ENCODE measurements at places on chromosomes 13 and 19. TPM values are rescaled to one million over a fixed set of nuclear protein-coding genes. Genes with fewer than 3 reads are reported as not detected.

- DNase-seq = no peak
Measured at GRCh38 chr19:5713228-5713627, 6.7 kb downstream of the LONP1 start.

GRCh38 chr19:48060381-48060780 is 16.5 kb upstream of the CABP5 start:
- DNase-seq = no peak

GRCh38 chr13:31234729-31235128 is 35.0 kb downstream of the B3GLCT start:
- no peak for DNase-seq

GRCh38 chr19:4539693-4540581 is at the start of gene LRG1:
Gene LRG1, minus strand, starts transcription at chr19:4540036. Its CDS starts 23 bp downstream, at chr19:4540013.
- no peak for DNase-seq

GRCh38 chr13:23796551-23796950 is 92.6 kb downstream of the MIPEP start:
- no peak for DNase-seq

DNA sequence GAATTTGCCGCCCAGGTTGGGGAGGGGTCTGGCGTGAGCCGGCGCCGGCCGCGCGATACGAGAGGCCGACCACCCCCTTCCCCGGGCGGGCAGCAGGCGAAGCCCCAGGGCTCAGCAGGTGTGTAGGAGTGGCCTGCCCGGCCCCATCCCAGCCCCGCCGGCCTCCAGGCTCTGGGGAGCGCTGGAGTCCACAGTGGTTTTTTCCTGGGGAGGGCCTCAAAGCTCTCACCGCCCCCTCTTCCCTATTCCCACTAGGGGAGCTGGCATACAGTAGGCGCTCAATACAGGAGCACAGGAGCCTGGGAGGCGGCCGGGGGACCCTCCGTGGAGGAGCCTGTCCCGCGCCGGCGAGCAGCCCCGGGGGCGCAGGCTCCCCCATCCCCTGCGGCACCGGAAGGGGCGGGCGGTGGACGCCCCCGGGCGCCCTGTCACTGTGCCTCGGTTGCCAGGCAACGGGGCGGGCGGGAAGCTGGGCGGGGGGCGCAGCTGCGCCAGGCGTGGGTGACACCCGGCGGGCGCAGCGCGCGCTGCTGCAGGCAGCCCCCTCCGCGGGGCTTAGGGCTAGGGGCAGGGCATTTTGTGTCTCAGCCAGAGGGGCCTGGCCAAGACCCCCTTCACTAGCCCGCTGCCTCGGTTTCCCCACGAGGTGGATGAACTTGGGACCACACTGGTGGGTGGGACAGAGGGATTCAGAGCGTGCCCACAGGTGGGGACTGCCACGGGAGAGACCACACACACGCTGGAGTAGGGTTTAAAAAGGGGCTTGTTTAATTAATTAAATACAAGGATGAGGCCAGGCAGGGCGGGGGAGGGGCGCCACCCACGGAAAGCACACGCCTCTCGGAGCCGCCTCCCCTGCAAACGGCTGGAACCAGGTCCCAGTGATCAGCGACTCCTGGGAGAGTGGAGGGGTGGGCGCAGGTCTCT is 3.6 kb upstream of the REXO1 start:
- DNase-seq = no peak

DNA sequence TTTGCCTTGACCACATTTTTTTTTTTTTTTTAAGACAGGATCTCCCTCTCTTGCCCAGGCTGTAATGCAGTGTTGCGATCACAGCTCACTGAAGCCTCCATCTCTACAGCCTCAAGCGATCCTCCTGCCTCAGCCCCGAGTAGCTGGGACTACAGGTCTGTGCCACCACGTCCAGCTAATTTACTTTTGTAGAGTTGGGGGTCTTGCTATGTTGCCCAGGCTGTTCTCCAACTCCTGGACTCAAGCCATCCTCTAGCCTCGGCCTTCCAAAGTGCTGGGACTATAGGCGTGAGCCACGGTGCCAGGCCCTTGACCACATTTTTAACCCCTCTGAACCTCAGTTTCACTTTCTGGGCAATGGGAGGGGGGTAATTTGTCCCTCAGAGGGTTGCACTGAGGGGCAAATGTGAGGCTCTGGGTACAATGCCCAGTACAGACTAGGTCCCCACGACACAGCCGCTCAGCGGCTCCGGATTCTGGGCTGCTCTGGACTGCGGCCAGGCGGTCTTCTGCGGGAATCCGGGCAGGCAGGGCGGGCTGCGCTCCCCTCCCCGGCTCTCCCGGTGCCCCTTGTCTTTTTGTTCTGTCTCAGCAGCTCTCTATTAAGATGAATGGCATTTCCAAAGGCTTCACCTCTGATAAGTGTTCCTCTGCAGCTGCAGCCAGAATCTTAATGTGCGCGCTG is 3.8 kb upstream of the ALOX5AP start:
- no peak for DNase-seq

DNA sequence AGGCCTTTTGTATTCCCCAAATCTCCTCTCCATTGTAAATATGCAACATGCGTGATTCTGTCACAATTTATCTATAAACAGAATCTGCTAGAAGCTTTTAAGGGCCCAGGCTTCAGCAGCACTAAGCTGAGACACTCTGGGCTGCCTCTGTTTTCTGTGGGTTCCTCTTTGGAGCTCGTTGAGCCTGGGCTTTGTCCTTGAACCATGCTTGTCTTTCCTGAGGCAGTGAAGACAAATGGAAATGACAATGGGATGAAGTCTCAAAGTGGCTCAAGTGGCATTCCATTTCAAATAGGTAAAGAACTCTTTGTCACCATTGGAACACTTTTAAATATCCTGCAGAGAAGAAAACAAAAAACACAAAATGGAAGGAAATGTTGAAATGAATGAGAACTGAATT is 40.3 kb downstream of the RASL11A start:
- DNase-seq = no peak

DNA sequence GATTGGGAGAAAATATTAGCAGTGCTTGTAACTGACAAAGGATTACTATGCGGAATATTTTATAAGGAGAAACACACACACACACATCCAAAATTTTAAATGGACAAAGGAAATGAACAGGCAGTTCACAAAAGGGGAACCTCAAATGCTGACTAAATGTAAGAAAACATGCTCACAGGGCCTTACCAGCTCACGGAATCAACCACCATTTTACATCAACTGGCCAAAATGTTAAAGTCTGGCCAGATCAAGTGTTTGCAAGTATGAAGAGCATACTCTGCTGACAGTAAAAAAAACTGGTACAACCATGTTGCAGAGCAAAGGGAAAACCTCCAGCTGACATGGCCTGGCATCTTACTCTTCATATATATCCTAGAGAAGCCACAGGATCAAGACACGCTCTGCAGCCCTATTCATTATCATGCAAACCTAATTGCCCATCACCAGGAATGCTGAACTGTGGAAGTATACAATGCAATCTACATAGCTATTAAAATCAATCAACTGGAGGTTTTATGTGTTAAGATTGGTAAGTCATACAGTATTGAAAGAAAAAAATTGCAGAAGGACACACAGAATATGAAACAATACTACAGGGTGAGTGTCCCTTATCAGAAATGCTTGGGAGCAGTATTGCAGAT is 124.4 kb downstream of the RNF17 start:
- no peak for DNase-seq

DNA sequence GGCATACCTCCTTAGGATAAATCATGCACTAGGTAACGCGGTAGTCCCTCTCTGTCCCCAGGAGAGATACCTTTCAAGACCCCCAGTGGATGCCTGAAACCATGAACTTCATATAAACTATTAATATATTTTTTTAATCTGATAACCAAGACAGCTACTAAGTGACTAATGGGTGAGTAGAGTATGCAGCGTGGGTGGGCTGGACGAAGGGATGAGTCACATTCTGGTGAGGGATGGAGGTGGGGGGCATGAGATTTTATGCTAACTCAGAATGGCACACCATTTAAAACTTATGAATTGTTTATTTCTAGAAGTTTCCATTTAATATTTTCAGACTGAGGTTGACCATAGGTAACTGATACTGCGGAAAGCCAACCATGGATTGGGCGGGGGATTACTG is 46.2 kb downstream of the CDK8 start:
- no peak for DNase-seq

DNA sequence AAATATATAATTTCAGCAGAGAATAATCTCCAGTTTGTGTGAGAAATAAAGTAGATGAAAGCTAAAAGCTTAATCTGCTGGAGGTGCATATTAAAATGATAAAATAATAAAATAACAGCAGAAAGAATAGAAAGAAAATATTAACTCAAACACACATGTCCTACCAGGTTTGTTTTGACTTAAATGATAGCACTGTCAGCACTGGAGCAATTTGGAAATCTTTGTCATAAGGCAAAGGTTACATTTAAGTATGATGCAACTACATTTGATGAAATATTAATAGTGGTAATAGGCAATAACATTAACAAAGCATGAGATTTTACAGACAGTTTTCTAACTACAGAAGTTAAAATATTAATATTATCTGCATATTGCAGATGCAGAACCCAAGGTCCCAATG is 2380.1 kb downstream of the PCDH9 start:
- no peak for DNase-seq

DNA sequence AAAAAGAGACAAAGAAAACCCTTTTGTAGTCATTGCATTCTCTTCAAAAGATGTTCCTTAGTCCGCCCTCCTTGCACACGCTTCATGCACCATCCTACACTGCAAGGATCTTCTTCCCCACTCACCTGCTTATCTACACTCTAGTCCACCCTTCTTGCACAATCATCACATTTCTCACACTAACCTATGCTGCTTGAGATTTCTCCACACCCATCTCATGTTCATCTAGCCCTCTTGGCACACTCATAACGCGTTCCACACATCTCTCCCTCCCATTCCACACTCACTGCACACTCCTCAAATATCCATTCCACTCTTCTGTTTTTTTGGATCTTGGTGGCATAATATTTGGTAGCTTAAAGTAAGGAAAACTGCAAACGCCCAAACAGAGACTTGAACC is 22.3 kb upstream of the HNRNPUL1 start:
- no peak for DNase-seq

- DNase-seq = no peak
Measured at GRCh38 chr13:41691274-41691673, 233.9 kb downstream of the RGCC start.

DNA sequence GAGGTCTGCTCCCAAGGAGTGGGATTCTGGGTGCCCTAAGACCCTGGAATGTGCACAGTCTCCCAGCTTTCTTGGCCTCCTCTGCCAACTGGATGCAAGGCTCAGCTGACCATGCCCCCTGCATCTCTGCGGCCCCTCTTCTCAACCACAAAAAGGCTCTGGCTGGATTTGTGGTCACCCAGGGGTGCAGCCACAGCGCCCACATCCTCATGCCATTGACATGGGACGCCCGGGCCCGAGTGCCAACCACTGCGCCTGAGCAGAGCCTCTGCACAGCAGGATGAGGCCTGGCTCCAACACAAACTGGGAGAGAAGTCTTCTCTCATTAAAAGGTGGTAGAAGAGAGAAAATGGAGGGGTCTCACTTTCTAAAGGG is 103.5 kb downstream of the FOXO1 start:
- no peak for DNase-seq

GRCh38 chr19:48020686-48021085 is 23.2 kb downstream of the CABP5 start:
- DNase-seq = no peak

GRCh38 chr13:49240017-49240416 is 7.7 kb upstream of the CDADC1 start:
- peak; percentile 39 for DNase-seq

- no peak for DNase-seq
Measured at GRCh38 chr13:94411747-94412146, 67.7 kb downstream of the DCT start.

GRCh38 chr19:7744199-7744786 is 3.0 kb downstream of the CD209 start:
- DNase-seq = no peak

GRCh38 chr13:27964741-27965323 is 4.3 kb downstream of the CDX2 start:
- no peak for DNase-seq

DNA sequence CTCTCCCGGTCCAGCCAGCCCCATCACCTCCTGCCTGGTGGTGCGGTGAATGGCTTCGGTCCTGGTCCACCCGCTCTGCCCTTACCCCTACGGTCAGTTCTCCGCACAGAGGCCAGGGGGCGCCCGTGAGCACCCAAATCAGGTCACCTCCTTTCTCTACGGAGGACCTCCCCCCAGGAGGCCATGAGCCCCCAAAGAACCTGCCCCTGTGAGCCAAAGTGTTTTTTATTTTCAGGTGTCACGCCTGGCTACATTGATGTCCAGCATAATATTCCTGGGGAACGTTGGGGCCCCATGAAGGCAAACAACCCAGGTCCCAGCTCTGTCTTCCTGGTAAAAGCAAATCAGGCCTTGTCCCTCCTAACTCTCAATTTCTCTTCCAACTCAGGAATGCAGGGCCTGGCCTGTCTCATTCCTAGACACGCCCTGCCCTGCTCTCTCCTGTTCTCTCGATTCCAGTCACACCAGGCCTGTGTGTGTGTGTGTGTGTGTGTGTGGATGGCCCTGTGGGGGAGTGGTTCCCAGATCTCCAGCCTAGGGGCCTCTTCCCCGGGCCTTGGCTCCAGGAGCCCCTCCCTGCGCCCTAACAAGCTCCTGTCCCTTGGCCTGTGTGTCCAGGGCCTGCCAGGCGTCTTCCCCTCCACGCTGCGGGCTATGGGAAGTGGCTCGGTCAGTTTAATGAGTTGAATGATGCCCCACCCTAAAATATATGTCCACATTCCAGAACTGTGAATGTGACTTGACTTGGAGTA is 9.7 kb upstream of the GIPC1 start:
- peak; percentile 70 for DNase-seq

GRCh38 chr19:28239270-28239669 is 973.7 kb downstream of the UQCRFS1 start:
- peak; percentile 69 for DNase-seq

SLC10A2 gene
- not detected for total RNA-seq

MEF2B gene
- not detected for total RNA-seq

MIA gene
- not detected for total RNA-seq

ZNF552 gene
- 5.5 TPM for total RNA-seq

MAMSTR gene
- total RNA-seq = 1.4 TPM

C5AR1 gene
- not detected for total RNA-seq

OR10H1 gene
- not detected for total RNA-seq

CGB3 gene
- total RNA-seq = not detected

CGB8 gene
- not detected for total RNA-seq

DUXA gene
- total RNA-seq = not detected

LILRA6 gene
- total RNA-seq = not detected

ZNF729 gene
- not detected for total RNA-seq
